ENCODE measurements at places on chromosomes 6 and 20. TPM values are rescaled to one million over a fixed set of nuclear protein-coding genes. Genes with fewer than 3 reads are reported as not detected.

- peak; percentile 35 for DNase-seq
Observed at GRCh38 chr6:32972353-32973143, 4.2 kb downstream of the BRD2 start.

DNA sequence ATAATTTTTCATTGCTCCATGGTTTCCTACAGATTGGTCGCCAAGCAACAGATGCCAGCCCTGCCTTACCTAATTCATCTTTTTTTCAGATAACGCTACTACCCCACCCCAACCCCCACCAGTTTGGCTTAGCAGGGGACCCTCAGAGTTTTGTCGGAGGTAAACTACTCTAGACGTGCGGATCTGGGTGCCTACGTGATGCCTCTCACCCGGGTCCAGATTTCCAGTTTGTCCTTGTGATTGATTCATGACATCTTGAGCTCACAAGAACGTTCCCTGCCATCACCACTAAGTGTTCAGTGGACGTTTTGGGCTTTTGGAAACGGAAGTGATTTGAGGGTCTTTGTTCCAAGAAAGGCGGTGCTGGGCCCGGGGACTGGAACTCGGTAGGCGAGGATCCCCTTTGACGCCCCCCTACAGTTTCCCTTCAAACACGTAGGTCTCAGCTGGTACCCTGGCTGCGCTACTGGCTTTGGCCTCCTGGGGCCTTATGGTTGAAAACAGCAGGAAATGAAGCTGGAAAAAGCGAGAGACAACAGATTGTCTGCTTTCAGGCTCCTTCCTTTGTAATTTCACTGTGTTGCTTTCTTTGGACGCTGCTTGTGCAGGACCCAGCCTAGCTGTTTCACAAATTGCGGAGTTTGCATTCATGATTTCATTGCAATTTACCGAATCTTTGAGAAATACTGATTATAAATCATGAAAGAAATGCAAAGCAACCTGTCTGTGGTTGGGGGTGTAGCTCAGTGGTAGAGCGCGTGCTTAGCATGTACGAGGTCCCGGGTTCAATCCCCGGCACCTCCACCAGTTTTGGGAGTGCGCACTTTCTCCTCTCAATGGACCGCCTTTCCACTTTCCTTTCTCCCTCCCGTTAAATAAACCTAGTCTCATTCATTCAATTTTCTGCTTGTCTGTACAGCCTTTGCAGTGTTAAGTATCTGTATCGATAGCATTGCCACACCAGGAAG is 81.0 kb downstream of the GPX5 start:
- DNase-seq: peak; percentile 93

DNA sequence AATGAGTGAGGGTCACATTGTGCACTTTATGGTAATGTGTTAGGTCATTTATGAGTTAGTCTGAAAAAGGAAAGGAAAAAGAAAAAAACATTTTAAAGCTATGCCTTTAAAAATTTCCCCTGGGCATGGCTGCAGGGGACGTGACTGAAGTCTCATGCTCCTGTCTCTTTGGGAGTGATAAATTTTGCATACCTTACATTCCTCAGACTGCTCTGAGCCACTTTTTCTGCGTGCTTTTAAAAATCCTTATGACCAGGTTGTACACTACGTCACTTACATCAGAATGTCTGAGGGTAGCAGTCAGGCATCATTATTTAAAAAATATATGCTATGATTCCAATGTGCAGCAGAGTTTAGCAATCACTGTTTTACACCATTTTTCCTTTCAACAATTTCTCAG is 121.2 kb downstream of the RFPL4B start:
- DNase-seq: peak; percentile 6

- DNase-seq: no peak
Observed at GRCh38 chr6:53109612-53110011, 39.0 kb downstream of the GCM1 start.

GRCh38 chr20:63265891-63266515 is 6.6 kb upstream of the ARFGAP1 start:
- no peak for DNase-seq

- peak; percentile 80 for DNase-seq
Observed at GRCh38 chr6:110255211-110255750, 75.1 kb downstream of the CDC40 start.

DNA sequence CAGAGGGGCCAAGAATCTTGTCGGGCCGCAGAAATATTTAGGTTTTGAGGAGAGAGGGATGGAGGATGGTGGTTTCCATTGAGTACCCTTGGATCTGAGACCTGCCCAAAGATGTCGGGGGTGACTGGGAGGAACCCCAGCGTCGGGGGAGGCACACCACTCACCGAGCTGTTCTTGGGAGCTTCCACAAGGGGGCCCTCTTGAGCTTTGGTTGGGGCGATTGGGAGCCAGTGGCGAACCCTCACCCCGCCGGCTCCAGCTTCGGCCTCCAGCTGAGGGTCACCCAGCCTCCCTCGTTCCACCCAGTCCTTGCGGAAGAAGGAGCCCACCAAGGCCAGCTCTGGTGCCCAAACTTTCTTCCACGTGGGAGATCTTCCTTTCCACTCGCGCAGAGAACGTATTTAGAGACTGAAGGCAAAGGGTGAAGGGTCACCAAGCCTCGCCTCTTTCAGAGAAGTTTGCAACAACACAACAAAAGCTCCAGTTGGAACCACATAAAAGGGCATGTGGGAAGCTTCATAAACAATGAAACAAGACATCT is 33.6 kb downstream of the APCDD1L start:
- peak; percentile 91 for DNase-seq

DNA sequence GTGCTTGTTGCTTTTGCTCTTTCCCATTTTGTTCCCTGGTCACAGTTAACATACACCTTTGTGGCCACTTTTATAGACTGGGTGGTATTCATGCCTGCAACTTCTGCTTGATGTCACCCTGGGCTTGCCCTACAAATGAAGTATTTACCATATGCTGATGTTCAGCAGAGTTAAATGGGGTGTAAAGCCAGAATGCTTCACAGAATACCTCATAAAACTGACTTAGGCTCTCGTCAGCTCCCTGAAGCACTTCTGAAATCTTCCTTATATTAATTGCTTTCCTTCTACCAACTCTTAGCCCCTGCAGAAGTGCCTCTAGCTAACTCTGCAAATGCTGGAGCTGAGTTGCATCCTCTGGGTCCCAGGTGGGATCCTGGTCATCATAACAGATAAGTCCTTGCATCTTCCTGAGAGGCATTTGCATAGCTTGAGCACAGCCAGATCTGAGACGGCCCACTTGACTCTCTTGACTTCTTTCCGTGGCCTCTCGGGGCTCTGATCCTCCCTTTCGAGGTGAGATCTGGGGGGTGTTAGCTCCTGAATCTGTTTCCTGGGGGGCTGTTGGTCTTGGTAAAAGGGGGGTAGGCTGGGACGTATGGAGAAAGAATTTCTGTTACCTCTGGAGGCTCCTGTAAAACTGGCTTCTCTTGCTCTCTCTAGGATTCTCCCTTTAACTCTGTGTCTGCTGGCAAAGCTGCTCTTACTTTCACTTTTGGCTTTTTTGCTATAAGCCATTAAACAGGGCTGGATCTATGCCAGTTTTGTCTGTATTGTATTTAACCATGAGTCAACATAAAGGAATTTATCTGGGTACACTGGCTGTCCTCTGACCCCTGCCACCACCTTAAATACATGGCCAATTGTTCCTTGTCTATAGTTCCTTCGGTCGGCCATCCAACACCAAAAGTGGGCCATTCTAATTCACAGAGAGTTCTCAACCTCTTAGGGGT is 223.0 kb upstream of the SYNCRIP start:
- DNase-seq: no peak

DNA sequence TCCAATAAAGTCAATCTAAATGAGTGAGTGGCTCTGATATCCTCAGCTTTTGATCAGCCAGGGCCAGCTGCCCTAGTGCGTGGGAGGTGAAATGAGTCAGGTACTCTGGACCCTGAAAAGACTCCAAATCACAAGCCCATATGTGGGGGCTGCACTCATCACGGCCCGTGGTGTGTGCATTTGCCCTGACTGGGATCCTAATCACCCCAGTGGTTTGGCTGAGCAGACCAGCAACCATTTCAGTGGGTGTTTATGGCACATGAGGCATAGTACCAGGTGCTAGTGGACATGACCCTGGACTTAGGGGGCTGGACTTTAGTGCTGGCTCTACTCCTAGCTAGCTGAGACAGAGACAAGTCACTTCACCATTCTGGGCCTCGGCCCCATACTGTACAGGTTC is 39.4 kb downstream of the SCML4 start:
- no peak for DNase-seq

- DNase-seq: no peak
Observed at GRCh38 chr20:50295762-50296449, 105.3 kb downstream of the CEBPB start.

GRCh38 chr6:1485678-1486077 is 96.3 kb downstream of the FOXF2 start:
- DNase-seq: no peak

- DNase-seq: no peak
Observed at GRCh38 chr20:47789764-47790579, 4.7 kb upstream of the SULF2 start.

DNA sequence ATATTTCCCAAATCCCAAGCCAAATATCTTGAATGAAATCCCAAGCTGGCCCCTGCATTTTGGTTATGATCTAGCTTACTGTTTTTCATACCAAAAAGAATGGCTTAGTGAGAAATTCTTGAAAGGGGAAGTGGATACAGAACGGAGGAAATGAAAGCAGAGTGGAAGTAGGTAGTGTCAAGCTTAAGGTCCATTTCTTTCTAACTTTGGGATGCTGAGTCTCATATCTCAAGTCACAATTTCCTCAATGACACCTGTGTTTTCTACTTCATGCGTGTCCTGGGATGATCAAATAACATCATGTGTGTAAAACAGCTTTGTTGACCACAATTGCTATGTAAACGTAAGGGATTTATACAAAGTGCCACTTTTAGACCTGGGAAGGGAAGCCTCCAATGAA is 238.8 kb upstream of the SLC35B3 start:
- DNase-seq: no peak

DNA sequence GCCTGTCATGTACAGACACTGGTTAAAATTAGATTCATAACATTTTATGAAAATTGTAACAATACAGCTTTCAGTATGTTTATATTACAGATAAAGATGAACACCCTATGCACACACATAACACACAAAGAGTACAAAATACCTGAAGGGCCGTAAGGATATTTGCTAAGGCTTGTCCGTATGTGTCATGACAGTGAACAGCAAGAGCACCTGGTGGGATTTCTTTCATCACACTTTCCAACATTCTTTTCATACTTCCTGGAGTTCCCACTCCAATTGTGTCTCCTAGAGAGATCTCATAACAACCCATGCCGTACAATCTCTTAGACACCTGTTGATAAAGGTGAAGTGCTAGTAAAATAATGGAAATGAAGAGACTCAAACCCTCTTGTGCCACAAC is 83.7 kb downstream of the HMGCLL1 start:
- no peak for DNase-seq

- no peak for DNase-seq
Observed at GRCh38 chr20:45328451-45328850, 19.8 kb downstream of the SDC4 start.

DNA sequence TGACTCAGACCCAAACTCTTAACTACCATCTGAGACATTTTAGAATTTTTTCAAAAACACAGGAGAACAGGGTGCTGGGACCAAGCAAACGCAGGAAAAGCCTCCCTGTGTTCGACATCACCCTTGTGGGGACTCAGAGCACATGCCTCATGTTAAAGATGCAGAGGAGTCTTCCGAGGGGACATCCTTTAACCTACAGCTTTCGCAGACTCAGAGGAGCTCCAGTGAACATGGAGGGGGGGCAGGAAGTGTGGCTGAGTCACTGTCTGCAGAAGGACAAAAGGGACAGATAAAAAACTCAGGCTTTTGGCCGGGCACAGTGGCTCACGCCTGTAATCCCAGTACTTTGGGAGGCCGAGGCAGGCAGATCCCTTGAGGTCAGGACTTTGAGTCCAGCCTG is 15.1 kb downstream of the BMP7 start:
- DNase-seq: peak; percentile 32

DNA sequence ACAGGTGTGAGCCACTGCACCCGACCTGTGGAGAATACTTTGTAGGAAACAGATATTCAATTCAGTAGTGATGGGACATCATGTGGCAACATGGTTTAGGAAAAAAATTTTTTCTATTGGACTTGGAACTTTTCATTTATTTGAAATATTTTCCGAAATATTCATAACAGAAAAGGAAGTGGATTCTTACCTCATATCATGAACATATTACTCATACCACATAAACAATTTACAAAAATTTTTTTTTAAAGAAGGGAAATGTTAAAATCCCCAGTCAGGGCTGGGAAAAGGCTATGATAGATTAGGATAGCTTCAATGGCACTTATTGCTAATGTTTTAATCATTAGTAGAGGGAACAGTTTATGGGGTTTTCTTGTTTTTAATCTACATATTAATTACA is 6.8 kb upstream of the ALDH8A1 start:
- no peak for DNase-seq

GRCh38 chr6:8335381-8335780 is 100.0 kb downstream of the SLC35B3 start:
- DNase-seq: no peak

- DNase-seq: peak; percentile 38
Observed at GRCh38 chr6:142823256-142823902, 121.6 kb downstream of the HIVEP2 start.

GRCh38 chr6:158758451-158758860 is 60.7 kb downstream of the EZR start:
- peak; percentile 72 for DNase-seq

DNA sequence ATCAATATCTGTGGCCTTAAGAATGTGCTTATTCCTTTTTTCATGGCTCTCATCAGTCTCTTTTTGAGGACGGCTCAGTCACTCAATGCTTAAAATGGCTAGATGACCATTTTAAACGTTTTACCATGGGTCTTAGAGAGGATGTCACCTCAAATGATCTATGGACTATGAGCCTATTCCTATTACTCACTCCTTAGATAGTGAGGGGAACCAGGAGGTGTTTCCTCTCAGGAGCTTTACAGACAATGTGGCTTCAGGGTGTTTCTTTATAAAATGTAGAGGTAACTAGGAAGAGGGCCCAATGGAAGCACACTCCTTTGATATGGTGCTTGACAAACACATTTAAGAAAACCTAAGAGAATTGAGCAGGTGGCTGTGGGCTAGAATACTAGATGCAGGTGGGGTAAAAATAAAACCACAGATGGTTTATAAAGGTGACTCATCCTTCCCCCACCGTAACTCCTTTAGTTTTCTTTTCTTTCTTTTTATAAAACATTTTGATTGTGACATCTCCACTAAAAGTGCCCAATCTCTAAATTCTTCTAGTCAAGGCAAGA is 1.5 kb upstream of the TMEM200A start:
- DNase-seq: no peak

- no peak for DNase-seq
Observed at GRCh38 chr20:10707791-10708190, 34.0 kb upstream of the JAG1 start.

GRCh38 chr6:1940381-1940780 is 305.0 kb downstream of the GMDS start:
- DNase-seq: no peak

The TBC1D32 gene
- total RNA-seq: 16.1 TPM

The NXT1 gene
- 40.5 TPM for total RNA-seq

The PROCR gene
- total RNA-seq: 32.9 TPM

The TAGAP gene
- total RNA-seq: not detected

The ZNF334 gene
- 15.2 TPM for total RNA-seq

The MYLK2 gene
- total RNA-seq: not detected

The CCN2 gene
- 177 TPM for total RNA-seq

The SLPI gene
- total RNA-seq: not detected

The TBX18 gene
- total RNA-seq: not detected

The PM20D2 gene
- 13.9 TPM for total RNA-seq

All from GM23338 (cell line).